Left ventricle myocardium inferior (tissue), 1 donor: ENCODE measurements at places on chromosomes 12 and 14. TPM values are rescaled to one million over a fixed set of nuclear protein-coding genes. Genes with fewer than 3 reads are reported as not detected.

SERPINA5 gene
- total RNA-seq: 2.1 TPM

FGF6 gene
- total RNA-seq: not detected

MUCL1 gene
- not detected for total RNA-seq

IFNG-AS1 gene
- 0.58 TPM for total RNA-seq

SRGAP1 gene
- 2.3 TPM for total RNA-seq

HNRNPA1 gene
- total RNA-seq: 423 TPM

DNA sequence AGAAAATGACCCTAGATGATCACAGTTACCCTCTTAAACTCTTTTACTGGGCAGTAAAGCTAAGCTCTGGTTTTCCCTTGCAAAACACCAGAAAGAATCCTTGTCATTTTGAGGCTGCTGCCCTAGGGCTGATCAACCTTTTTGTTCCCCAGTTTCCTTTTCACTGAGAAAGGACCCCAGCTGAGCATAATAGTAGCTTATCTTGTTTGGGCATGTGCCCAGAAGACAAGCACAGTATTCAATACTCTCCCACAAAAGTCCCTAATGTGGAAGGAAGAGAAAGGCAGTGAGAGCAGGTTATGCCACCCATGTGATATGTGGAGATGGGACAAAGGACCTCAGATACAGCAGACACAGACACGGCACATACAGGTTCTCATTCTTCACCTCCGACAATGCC, 332.6 kb upstream of the TMPO start:
- DNase-seq: no peak

GRCh38 chr12:76706101-76706500, 57.8 kb upstream of the ZDHHC17 start:
- DNase-seq: no peak

DNA sequence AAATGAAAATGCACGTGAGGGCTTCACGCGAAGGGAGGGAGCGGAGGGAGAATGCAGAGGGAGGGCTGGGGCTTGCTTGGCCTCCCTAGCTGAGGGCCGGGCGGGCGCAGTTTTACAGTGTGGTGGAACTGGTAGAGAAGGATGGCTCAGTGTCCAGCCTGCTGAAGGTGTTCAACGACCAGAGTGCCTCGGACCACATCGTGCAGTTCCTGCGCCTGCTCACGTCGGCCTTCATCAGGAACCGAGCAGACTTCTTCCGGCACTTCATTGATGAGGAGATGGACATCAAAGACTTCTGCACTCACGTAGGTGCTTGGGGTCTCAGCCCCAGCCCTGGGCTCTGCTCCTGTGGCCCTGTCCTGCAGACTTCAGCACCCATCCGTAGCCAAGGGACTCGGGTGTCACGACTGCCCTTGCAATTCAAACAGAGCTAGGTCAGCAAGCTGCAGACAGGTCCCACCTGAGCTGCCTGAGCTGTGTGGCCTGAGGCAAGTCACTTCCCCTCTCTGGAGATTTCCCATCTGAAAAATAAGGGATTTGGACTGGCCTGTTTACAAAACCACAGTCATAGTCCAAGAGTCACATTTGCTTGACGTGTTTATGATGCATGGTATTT, 18.4 kb downstream of the OTUB2 start:
- DNase-seq: no peak

GRCh38 chr14:86944434-86944833, 1048.5 kb downstream of the GALC start:
- no peak for DNase-seq
